ENCODE measurements at places on chromosomes 12 and 14.

DNA sequence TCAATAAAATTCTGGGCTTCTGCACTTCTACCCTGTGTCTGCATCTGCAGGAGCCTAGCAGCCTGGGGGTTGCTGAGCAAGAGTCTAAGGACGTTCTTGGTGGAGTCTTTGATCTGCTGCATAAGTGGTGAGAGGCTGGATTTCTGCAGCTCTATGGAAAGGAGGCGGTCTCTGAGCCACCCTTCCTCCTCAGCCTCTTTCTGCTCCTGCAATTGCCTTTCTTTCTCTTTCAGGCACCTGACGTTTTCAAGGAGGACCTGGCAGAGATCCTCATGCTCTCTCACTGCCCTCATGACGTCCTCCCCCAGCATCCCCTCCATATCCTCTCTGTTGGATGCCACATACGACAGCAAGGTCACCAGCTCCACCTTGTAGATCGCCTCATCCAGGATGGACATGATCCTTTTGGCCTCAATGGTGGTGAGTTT, 13.6 kb upstream of the TPCN1 start:
- no peak for DNase-seq

- no peak for DNase-seq
Measured at GRCh38 chr12:10503460-10503859, 2.2 kb upstream of the EIF2S3B start.

DNA sequence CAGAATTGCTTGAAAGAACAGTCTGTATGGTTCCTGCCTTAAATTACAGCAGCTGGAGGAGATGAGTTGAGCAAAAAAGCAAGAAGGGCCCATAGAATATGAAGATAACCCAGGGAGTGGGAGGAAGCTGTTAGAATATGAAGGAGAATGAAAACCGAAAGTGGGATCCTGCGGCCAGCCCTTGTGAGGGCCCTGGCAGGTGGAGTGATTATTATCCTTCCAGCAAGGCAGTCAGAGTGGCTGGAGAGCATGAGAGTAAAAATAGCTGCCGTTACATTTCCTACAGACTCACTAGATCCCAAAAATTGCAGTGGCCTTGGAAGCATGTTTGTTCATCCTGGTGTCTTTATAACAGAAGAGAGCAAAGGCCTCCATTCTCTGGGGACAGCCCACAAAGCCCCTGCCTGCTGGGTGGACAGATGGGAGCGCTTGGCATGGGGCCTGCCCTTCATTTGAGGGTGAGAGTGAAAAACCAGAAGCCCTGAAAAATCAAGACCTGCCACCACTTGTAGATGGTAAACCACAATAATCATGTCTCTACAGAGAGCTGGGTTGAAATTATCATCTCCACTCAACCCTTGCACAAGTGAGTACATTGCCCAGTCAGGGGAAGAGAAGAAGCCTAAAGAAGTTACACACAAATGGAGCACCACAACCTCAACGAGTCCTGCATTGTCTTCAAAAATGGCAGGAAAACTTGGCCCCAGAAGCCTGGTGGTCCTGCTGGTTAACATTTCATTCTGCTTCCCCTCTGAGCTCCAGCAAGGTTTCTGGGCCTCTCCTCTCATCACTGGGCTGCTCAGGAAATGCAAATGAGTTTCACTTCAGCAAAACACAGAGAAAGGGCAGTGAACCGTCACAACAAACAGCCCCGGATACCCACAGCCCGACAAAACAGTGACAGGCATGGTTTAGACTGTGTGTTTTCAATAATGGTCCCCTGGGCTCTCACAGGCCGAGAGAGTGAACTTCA, 20.5 kb downstream of the ZDHHC22 start:
- DNase-seq, result no peak

DNA sequence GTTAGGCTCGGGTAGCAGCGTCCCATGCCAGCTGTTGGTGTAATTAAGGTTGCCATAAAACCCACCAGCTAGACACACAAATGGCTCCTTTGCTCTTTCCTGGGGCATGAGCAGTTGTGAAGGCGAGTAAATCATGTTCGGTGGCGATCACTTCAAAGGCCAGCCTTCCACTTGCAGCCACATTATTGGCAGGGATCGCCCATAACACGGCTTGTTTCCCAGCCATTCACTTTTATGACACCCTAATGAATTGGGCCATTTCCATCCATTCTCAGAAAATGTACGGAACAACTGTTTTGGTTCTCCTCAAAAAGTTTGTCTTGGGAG, 63.4 kb downstream of the BEGAIN start:
- no peak for DNase-seq

- no peak for DNase-seq
Measured at GRCh38 chr14:33931461-33931860, 19.4 kb downstream of the EGLN3 start.

GRCh38 chr14:92513966-92514843, 624 bp downstream of the RIN3 start:
- no peak for DNase-seq

All from activated CD4-positive, alpha-beta T cell treated with anti-CD3 and anti-CD28 coated beads, Interleukin-2, amount 50 U/mL, for 24 hours (primary cell).